ENCODE measurements at places on chromosomes 7 and 10. TPM values are rescaled to one million over a fixed set of nuclear protein-coding genes. Genes with fewer than 3 reads are reported as not detected.

GRCh38 chr7:150428671-150429451 lies 21.6 kb upstream of the GIMAP8 start:
- DNase-seq = no peak

GRCh38 chr10:128902031-128902710 lies 564.9 kb upstream of the MGMT start:
- no peak for DNase-seq

DNA sequence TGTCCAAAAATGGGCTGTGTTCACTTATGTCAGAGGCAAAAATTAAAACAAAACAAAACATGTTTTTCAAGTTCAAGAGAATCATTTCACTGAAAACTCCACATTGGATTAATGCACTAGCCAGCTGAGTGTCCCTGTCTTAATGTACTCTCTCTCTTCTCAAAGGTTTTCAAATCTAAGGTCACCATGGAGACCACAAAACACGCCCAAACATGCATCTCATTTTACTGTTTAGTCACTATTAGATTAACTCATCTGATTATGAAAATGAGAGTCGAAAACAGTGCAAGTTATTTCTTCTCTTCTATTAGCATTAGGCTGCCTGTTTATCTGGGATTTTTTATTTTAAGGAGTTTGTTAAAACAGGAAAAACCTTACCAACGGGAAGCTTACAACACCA lies 70.8 kb upstream of the ASAH2 start:
- DNase-seq = no peak

- DNase-seq = no peak
These were observed 213.6 kb upstream of the FZD1 start for GRCh38 chr7:91050677-91051076.

DNA sequence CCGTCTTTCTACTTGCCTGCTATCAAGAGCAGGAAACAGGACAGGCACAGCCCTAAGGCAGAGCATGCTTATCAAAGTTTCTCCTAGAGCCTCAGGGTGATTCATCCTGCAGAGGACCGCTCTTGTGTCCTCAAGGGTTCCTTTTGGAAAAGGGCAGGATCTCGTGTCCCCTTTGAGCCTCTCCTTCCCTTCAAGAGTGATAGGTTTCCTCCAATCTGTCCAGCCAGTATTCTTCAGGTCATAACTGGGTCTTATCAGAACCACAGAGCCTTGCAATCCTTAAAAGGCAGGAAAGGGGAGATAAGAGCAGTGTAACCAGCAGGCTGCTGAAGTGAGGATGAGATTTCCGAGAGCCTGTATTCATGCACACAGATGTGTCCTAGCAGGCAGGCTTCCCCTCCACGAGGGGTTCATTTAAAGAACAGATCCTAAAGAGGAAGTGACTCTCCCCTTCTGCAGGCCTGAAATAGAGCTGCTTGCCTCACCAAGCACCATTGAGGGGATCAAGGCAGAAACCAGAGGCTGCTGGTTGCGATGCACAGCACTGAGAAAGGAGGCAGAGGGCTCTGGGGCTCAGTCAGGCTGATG lies 90.5 kb upstream of the SVIL start:
- no peak for DNase-seq

- no peak for DNase-seq
These were observed 20.6 kb upstream of the WASL start for GRCh38 chr7:123769371-123769770.

- no peak for DNase-seq
These were observed 64.0 kb upstream of the CACUL1 start for GRCh38 chr10:118818621-118819221.

GRCh38 chr10:75228834-75229233 lies 6.9 kb downstream of the COMTD1 start:
- DNase-seq = no peak

DNA sequence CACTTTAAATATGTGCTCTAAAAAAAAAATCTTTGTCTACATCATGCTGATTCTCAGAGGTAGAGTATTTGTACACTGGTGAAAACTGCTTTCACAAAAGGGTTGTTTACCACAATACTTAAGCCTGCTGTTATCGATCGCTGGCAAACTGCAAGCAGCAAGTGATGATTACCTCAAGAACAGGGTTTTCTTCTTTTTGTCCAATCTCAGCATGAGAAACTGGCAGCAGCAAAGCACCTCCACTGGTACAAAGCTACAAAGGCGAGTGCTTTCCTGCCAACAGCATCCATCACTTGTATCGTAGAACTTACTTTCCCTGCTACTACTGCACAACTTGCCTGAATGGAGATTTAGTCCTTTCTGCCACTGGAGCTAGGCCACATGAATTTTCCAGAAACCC lies 276.5 kb downstream of the DGKB start:
- DNase-seq = no peak

GRCh38 chr10:68586606-68587305 lies 26.6 kb downstream of the TET1 start:
- DNase-seq = no peak

DNA sequence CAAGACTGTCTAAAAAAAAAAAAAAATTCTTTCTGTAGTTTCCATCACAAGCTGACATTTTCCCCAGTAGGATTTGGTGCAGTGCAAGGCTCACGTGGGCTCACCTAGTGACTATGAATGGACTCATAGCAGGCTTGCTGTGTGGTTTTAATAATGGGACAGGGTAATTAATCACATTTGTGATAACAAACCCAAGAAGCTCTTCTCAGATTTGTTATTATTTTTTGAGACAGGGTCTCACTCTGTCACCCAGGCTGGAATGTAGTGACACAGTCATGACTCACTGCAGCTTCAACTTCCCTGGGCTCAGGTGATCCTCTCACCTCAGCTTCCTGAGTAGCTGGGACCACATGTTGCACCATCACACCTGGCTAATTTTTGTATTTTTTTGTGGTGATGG lies 40.0 kb downstream of the NACAD start:
- DNase-seq = no peak

- DNase-seq = no peak
These were observed 900.1 kb downstream of the TYW1 start for GRCh38 chr7:67896721-67897120.

GRCh38 chr10:125881192-125881591 lies at the start of gene DHX32:
DHX32 (minus strand) TSS chr10:125881292; CDS start chr10:125880824, 468 bp downstream.
- no peak for DNase-seq

GRCh38 chr7:106273009-106273668 lies 11.6 kb downstream of the NAMPT start:
- DNase-seq = no peak

GRCh38 chr10:1132584-1132983 lies 76.4 kb downstream of the WDR37 start:
- DNase-seq = no peak

H2BK1 gene
- total RNA-seq = 2.5 TPM

HYAL4 gene
- total RNA-seq = not detected

ASZ1 gene
- not detected for total RNA-seq

ODAD2 gene
- total RNA-seq = not detected

CYP2C19 gene
- total RNA-seq = not detected

ACSL5 gene
- total RNA-seq = 31.7 TPM

BHLHA15 gene
- total RNA-seq = not detected

LARP4B gene
- total RNA-seq = 88.2 TPM

CPN1 gene
- total RNA-seq = not detected

NANOS1 gene
- total RNA-seq = 0.55 TPM

CALHM1 gene
- not detected for total RNA-seq
